Activated T-cell treated with anti-CD3 and anti-CD28 coated beads, Interleukin-2, amount 50 U/mL, for 72 hours (primary cell): ENCODE measurements at places on chromosomes 4 and X. TPM values are rescaled to one million over a fixed set of nuclear protein-coding genes. Genes with fewer than 3 reads are reported as not detected.

GRCh38 chr4:152415980-152416379, 119.9 kb downstream of the FBXW7 start:
- DNase-seq, result no peak

GRCh38 chr4:82851885-82852750, 38.8 kb downstream of the SEC31A start:
- DNase-seq, result peak; percentile 5

TSC22D3 gene
- total RNA-seq, result 79.1 TPM

GRCh38 chr4:138602664-138603063, 360.5 kb upstream of the SLC7A11 start:
- no peak for DNase-seq

GRCh38 chr4:35252866-35253265, 991.4 kb downstream of the ARAP2 start:
- no peak for DNase-seq
